ENCODE measurements at places on chromosomes 1 and 21.

DNA sequence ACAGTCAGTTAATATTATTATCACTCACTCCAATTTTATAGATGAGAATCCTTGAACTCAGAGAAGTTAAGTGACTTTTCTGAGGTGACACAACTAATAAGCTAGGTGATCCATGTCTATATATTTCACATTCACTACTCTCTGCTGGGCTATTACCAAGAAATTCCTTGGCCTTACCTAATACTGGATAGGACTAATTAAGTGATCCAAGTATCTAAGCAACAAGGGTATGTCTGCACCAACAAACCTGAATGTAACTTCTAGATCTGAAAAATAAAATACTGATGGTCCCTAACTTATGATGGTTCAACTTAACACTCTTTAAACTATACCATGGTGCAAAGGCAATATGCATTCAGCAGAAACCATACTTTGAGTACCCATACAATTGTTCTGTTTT, 14.8 kb upstream of the CASQ2 start:
- DNase-seq = no peak

DNA sequence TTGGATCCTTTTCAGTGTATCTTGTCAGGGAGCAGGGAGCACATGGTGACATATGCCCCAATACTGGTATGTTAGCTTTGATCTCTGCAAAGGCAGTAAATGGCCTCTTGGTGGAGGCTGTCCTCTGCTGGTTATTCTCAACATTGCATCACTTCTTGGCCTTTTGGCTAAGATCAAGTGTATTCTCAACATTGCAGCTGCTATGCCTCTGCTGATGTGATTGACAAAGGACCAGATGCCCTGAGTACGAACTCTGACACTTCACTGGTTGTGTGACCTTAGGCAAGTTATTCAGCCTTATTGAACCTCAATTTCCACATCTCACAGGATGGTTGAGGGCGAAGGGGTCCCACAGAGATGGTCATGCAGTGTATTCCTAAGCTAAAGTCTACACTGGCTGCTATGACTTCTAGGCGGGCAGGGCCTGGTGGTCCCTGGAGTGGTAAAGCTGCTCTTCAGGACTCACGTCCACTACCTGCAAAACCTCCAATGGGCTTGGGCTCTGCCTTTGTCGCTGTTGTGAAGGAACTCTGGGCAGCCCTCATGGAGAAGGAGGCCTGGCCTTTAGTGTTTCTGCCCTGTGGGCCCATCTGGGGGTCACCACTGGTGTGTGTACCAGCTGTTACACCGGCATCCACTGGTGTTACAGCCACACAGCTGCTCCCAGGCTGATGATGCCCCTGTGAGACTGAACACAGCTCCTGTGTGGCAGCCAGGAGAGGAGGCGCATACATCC, 64.8 kb downstream of the DNTTIP2 start:
- peak; percentile 68 for DNase-seq

DNA sequence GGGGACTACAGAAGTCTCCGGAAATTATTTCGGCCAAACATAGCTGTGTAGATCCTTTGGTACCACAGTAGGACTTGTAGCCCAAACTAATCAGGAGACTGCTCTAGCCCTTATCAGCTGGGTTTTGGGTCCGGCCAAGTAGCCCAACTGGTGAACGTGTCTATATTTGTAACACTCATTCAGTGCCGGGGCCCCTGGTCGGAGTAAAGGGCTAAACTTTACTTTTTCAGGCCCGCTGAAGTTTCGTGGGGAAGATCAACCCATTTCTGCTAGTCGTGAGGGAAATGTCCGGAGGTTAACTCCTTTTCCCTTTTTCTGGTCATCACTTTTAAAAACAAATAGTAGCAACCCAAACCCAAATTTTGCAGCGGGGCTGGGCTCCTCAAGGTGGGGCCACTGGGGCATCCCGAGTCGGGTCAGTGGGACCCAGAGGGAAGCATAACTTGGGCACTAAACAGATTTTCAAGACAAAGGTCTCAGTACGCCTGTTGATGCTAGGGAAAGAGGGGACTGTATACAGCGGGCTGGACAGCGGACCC, 1.7 kb downstream of the LHX9 start:
- no peak for DNase-seq

GRCh38 chr1:167081594-167082156, 8.5 kb downstream of the GPA33 start:
- peak; percentile 53 for DNase-seq

GRCh38 chr1:25392841-25393240, 27.8 kb downstream of the RHCE start:
- no peak for DNase-seq

GRCh38 chr1:20850021-20850420, 62.9 kb upstream of the HP1BP3 start:
- DNase-seq = no peak

- no peak for DNase-seq
Observed at GRCh38 chr1:27136998-27137542, 17.9 kb downstream of the SLC9A1 start.

DNA sequence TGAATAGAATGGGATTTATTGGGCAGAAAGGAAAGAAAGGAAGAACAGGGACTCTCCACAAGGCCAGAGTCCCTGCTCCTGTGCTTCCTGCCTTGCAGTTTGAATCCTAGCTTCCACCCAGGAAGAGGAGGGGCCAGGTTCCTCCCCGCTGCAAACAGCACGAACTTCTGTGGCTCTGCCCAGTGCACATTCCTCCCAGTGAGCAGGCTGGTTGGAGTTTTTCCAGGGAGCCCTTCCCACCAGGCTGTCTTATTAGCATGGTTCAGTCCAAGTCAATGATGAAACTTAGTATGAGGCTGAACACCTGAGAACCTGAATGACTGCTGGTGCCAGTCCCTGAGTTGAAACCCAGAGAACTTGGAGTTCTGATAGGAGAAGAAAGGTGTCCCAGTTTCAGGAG, 247.2 kb downstream of the DUSP10 start:
- no peak for DNase-seq

DNA sequence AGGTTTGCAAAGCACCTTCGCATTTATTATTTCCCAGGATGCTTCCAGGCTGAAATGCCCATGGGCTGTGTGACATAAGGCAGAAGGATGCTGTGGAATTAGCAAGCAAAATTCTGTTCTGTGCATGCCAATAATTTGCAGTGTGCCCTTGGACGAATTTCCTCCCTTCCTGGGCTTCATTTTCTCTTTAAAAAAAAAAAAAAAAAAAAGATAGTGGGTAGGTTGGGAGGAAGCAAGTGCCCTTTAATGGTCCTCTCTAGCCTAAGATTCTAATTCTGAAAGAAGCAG, 2.5 kb upstream of the ID3 start:
- no peak for DNase-seq

GRCh38 chr21:43297391-43297981, 128.7 kb downstream of the CRYAA start:
- DNase-seq = no peak

DNA sequence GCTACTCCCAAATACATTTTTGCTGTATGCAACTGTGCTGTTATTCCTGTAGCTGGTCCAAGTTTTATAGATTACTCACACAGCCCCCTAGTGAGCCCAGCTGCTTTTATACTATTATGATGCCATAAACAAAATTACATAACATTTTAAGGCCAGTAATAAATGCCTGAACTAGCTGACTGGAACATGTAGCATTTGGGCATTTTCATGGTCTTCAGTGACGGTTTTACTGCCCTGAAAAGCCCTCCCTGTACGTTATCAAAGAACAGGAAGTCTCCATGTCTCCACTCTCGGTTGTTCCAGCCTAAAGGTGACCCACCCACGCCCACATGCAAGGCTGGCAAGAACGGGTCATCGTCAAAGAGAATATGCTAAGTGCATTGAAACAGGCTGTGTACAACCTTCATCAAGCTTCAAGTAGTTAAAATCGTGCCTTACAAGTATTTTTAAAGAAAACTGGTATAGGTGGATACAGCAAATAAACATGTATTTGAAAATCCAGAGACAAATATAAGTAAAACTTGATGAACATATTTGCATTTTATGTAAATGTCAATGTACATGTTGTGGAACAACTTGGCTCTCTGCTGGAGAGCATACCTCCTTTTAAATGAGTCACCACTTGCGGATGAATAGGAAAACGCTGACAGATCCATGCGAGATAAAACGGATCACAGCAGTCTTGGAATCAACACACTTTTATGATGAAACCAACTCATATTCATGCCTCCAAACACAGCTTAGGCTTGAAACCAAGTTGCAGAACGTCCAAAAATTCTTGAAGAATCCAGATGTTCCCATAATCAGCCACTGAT, 520.5 kb downstream of the SMYD3 start:
- DNase-seq = no peak

- no peak for DNase-seq
Observed at GRCh38 chr1:85264150-85264549, 4.7 kb upstream of the C1orf52 start.

DNA sequence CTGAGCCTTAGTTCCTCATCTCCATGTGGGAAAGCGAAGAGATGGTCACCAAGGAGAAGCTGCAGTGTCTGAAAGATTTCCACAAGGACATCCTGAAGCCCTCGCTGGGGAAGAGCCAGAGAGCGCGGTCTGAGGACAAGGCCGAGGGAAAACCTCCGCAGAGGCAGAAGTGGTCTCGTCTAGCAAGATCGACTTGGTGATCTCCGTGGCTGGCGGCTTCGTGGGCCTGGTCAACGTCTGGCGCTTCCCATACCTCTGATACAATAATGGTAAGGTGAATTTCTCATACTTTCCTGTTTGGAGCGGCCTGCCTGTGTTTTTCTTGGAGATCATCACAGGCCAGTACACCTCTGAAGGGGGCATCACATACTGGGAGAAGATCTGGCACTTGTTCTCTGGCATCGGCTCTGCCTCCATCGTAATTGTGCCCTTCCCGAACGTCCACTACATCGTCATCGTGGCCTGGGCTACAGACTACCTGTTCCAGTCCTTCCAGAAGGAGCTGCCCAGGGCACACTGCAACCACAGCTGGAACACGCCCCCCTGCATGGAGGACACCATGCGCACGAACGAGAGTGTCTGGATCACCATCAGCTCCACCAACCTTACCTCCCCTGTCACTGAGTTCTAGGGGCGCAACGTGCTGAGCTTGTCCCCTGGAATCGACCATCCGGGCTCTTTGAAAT, 841.1 kb upstream of the TMPRSS15 start:
- no peak for DNase-seq

Data from WERI-Rb-1 (cell line).